CD8-positive, alpha-beta memory T cell (primary cell): ENCODE measurements at places on chromosomes 7 and 10.

- peak; percentile 71 for DNase-seq
Measured at GRCh38 chr7:50335795-50336754, 31.6 kb downstream of the IKZF1 start.

GRCh38 chr10:10338339-10338738, 679.3 kb upstream of the CELF2 start:
- no peak for DNase-seq

- no peak for DNase-seq
Measured at GRCh38 chr10:28327491-28327880, 24.6 kb upstream of the MPP7 start.

DNA sequence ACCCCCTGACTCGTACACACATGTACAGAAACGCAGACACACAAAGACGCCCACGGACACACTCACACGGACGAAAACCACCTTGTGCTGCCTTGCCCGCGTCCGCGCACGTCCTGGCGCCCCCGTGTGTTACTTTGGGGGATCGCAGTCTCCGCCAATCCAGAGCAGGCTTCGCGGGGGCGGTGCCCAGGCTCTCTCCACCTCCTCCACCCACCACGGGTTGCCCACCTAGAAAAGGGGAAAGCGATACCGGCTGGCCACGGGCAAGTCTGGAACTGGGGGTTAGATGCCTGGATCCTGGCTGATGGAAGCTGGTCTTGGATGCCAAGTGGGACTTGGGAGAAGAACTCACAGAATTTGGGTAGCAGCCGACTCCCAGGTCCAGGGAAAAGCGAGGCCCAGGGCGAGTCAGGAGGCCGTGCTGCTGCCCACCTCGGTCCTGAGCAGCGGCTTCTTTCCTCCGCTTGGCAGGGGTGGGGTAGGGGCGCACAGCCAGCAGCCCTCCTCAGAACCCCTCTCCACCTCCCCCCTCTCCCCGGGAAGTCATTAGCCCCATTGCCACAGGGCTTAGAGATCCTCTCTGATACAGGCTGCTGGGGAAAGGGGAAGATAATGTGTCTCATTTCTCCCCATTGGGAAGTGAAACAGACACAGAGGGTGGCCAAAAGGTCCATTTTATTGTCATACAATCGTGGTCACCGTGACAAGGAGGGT, 4.6 kb upstream of the VGF start:
- peak; percentile 78 for DNase-seq

DNA sequence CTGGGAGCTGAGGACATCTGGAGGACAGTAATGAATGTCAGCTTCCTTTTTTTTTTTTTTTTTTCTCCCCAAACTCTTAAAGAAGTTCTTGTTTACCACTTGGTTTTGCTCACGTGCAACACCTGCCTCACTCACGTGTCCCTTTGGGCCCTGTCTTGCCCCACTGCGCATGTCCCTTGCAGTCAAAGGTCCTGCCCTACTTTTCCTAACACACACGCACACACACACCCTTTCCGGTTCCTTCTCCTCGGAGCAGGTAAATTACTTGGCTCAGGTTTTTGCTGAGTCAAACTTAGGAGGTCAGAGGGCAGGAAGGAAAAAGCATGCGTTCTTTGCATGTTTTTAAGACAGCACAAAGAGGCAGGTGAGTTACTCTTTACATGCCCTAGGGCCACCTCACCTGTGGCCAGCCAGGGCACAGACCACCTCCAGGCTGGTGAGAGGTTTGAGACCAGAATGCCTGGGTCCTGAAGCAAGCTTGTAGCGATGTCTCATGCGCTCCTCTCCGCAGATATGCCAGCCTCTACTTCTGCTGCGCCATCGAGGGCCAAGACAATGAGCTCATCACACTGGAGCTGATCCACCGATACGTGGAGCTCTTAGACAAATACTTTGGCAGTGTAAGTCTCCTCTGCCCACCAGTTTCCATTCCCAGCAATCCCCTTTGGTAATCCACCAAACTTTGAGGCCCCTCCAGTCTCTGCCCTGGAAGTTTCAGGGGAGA, 2.8 kb downstream of the AP1S1 start:
- DNase-seq = no peak
